ENCODE measurements at places on chromosomes 4 and X.

- DNase-seq, result no peak
These were observed 2.8 kb downstream of the TEX13C start for GRCh38 chrX:125322431-125322830.

DNA sequence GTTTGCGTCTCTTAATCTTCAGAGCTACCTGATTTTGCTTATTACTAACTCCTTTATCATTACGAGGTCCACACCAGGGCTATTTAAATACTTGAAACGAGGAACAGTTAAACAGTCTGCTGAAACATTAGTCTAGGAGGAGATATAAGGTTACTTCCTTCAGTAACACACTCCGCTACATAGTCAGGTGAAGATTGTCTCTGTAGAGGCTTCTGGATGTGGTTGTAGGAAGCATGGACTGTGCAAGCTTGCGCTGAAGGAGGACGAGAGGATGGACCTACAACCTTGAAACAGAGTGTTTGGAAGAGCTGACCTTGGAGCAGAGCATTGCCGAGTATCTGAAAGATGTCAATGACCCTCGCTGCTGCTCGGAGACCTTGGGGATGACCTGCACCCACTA is at the start of gene CLRN2:
Gene CLRN2 (plus strand): TSS at position 301 of the 400 bp plus-strand sequence. CDS start 102 bp downstream, outside the sequence.
- no peak for DNase-seq

- DNase-seq, result no peak
These were observed 157.8 kb downstream of the AFF2 start for GRCh38 chrX:148658115-148658730.

- DNase-seq, result no peak
These were observed 1.4 kb downstream of the INTU start for GRCh38 chr4:127634181-127634580.

- DNase-seq, result no peak
These were observed 301.2 kb downstream of the PACRGL start for GRCh38 chr4:21001490-21001889.

- no peak for DNase-seq
These were observed 56.2 kb downstream of the DLG3 start for GRCh38 chrX:70500826-70501225.

DNA sequence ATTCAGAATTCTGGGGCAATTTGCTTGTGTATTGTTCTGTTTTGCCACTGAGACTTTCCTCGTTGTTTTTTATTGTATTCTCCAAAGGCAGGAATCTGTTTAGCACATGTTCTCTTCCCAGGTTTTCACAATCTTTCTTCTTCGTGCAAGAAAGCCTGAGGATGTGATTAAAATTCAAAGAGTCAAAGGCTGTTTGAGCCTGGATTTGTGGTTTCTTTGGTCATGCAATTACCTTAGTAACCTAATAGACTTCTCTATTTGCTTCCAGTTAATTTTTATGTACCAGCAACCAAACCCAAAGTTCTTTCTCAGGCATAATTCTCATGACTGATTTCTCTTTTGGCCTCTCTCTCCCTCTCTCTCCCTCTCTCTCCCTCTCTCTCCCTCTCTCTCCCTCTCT is 1420.1 kb upstream of the TENM3 start:
- no peak for DNase-seq

GRCh38 chrX:46838974-46839480 is 2.2 kb downstream of the RP2 start:
- DNase-seq, result no peak

Data from stimulated activated CD4-positive, alpha-beta T cell treated with anti-CD3 and anti-CD28 coated beads, Interleukin-4, amount 100 ng/mL, for 48 hours (primary cell).